ENCODE measurements at places on chromosomes 13 and 19. TPM values are rescaled to one million over a fixed set of nuclear protein-coding genes. Genes with fewer than 3 reads are reported as not detected.

GRCh38 chr13:24511019-24511815, 1.4 kb downstream of the PARP4 start:
- no peak for DNase-seq

DNA sequence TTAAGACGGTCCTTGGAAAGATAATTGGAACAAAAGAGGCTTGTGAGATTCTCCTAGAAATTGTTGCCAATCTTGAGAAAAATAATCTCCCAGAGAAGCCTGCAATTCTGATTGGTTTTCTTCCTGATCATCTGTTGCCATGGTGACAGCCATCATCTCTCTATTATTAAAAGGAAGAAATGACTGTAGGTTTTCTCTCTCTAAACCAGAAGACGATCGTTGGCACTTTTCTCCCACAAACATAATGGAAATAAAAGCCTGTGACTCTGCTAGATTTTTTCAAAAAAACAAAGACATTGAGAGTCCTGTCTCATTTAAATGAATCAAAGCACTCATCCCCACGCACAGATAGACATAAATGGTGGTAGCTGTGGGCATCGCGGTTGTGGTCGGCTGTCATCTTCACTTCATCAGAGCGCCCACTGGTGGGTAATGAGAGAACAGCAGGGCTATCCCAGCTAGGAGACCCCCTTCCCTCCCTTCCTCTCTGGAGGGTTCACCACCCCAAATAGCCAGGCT, 21.7 kb upstream of the CALM3 start:
- DNase-seq, result no peak

Gene TSSK6
- 2.3 TPM for total RNA-seq

- no peak for DNase-seq
Measured at GRCh38 chr19:3189702-3190469, 4.2 kb downstream of the NCLN start.

Gene HNRNPUL1
- total RNA-seq, result 192 TPM

Measured in lung (tissue), 17 donors.